ENCODE measurements at places on chromosomes 1 and 21.

DNA sequence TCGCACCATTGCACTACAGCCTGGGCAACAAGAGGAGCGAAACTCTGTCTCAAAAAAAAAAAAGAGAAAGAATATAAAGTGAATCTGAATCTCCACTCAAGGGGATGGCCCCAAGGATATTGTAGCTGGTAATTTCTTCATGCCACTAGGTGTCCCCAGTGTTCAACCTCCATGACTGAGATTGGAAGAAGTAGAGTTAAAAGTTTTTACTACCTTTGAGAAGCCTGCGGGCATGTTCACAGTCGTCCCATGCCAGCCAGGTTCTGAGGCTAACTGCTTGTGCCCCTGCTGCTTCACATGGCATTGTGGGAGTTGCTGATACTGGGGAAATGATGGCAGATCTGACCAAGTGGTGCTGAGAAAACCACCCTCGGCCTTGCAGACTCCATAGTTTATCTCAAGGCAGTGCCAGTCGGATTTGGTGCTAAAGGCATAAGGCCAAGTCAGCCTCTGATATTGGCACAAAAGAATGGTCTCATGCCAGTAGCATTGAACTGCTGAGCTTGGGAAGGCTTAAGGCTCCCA, 10.8 kb upstream of the SHISA4 start:
- no peak for DNase-seq

DNA sequence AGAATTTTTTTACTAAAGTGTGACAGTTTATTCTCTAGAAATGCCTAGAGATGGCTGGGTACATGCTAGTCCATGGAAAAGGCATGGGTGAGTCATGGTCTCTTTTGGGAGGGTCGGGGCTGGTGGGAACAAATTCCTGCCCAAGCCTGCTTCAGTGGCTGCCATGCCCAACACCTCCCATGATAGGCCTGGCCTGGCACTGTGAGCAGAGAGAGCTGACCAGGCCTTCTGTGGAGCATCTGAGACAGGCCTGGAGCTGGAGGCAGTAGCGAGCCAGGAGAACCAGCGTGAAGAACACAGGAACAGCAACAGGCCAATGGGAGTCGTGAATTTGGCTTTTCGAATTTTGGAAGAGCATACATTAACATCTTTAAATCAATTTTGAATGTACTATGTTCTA, 209.2 kb downstream of the SDCCAG8 start:
- no peak for DNase-seq

GRCh38 chr21:41583274-41583790, 75.4 kb upstream of the TMPRSS2 start:
- no peak for DNase-seq

DNA sequence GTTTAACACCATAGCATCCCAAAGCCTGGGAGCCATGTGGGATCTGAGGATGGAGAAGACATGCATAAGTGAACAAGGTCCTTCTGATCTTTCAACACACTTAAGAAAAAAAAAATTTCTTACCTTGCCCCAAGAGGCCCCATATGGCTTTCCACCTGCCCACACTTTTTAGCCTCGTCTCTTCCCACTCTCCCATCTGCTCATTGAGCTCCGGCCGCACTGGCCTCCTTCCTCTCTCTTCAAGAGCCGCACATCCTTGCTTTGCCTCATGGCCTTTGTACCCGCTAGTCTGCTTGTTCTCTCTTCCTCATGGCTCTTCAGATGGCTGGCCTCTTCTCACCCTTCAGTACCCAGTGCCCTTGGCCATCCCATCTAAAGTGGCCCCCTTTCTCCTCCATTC, 70.2 kb upstream of the PDE4B start:
- DNase-seq, result no peak

GRCh38 chr1:156122519-156123355, 8.2 kb downstream of the LMNA start:
- DNase-seq, result no peak

DNA sequence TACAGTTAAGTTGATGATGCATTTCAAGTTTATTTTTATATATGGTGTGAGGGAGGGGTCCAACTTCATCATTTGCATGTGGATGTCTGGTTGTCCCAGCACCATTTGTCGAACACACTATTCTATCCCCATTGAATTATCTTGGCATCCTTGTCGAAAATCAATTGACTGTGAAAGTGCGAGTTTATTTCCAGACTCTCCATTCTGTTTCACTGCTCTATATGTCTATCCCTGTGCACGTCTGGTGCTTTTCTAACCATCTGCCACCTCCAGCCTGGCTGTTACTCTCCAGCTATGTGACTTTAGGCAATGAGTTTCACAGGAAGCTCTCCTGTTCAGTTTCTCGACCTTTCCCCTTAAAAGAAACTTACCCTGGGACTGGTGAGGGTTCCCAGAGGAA, 137.1 kb upstream of the KLHDC7A start:
- no peak for DNase-seq

GRCh38 chr1:110462964-110463363, 12.0 kb downstream of the PROK1 start:
- no peak for DNase-seq

DNA sequence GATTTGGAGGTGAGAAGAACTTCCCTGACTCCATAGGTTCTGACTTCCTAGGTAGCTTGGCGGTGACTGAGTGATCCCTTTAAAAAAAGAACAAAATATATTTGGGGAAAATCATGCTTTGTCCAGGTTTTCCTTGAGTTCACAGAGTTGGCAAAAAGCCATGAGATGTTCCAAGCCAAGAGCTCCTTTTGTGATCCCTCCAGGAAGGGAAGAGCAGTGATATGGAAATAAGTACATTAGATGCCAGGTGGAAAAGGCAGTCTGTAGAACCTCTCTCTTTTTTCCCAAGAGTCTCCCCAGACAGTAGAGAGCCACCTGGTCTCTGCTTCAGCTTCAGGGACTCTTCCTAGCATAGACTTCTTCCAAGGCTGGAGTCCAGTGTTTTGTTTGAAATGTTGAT, 10.2 kb downstream of the TLCD4 start:
- DNase-seq, result no peak

DNA sequence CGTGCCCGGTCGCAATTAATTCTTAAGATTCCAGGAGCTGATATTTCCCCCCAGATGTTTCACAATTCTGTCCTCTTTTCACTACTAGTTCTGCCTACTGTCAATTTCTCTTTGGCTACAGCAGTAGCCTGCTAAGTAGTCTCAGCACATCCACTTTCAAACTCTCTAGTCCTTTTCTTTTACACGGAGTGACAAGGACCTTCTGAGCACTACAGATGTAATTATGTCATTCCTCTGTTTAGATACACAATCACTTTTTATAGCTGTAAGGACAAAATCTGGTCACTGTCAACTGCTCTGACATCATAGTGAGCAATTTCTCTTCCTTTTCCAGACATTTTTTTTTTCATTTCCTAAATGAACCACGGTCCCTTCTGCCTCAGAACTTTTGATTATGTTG, 421.7 kb upstream of the CHRM3 start:
- no peak for DNase-seq

DNA sequence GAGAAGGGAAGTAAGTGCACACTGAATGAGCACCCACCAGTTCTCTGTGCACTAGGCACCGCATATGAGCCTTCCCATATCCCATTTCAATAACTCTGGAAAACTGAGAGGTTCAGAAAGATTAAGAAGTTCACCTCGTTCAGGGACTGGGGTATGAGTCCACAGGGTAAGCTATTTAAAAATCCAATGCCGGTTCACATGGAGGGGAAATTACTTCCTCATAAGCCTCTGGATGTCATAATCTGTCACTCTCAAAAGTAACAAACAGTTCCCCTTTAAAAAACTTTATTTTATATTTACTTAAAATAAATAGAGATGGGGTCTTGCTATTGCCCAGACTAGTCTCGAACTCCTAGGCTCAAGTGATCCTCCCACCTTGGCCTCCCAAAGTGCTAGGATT, 1.9 kb downstream of the OR2B11 start:
- DNase-seq, result no peak

- DNase-seq, result no peak
These were observed 203.8 kb upstream of the POU3F1 start for GRCh38 chr1:38250356-38250755.

- peak; percentile 27 for DNase-seq
These were observed 24.3 kb downstream of the CA6 start for GRCh38 chr1:8969937-8970336.

Data from activated CD4-positive, alpha-beta T cell treated with anti-CD3 and anti-CD28 coated beads, Interleukin-2, amount 50 U/mL, for 1 hour (primary cell).